Type B pancreatic cell (in vitro differentiated cells): ENCODE measurements at places on chromosomes 2 and 18.

GRCh38 chr18:78627551-78628346 lies 351.9 kb upstream of the SALL3 start:
- no peak for DNase-seq

GRCh38 chr2:218194880-218195279 lies 22.1 kb upstream of the ARPC2 start:
- no peak for DNase-seq

DNA sequence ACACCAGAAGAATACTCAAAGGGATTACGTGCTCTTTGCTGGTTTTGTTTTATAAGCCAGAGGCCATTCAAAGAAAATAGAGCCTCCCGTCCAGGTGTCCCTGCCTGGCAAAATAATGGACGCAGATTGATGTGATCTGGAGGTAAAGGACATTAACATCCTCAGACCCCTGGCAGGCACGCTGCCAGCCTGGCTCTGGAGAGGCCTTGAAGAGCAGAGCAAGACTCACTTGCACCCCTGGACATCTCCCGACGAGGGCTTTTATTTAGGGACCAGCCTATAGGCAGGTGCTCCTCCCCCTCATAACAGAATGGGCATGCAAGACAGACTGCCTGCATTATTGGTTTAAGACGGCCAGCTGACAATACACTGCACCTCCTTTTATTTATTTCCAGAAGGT lies 291.3 kb downstream of the BCL11A start:
- DNase-seq, result no peak

DNA sequence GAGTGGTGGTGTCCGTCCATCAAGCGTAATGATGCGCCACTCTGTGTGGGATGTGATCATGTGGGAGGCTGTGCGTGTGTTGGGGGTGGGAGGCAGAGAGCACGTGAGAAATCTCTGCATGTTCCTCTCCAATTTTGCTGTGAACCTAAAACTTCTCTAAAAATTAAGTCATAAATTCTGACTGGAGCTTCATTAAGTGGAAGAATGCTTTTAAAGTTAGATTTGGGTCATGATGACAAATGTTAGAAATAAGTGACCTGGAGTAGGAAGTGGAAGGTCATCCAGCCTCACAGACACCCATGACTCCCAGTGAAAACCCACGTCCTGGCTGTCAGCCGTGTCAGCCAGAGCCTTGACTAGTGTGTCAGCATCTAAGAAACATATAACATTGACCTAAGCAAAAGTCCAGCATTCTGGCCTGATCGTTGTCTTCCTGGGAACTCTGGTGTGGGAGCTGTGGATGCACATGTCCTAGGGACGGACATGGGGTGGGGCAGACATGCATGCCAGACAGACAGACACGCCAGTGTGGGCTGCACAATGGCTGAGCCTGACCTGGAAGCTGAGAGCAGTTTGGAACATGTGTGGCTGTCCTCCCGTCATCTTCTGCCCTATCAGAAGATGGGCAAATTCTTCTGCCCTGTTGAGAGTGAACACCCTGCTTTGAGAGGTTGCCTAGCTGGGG lies 245.6 kb downstream of the FAM210A start:
- no peak for DNase-seq

DNA sequence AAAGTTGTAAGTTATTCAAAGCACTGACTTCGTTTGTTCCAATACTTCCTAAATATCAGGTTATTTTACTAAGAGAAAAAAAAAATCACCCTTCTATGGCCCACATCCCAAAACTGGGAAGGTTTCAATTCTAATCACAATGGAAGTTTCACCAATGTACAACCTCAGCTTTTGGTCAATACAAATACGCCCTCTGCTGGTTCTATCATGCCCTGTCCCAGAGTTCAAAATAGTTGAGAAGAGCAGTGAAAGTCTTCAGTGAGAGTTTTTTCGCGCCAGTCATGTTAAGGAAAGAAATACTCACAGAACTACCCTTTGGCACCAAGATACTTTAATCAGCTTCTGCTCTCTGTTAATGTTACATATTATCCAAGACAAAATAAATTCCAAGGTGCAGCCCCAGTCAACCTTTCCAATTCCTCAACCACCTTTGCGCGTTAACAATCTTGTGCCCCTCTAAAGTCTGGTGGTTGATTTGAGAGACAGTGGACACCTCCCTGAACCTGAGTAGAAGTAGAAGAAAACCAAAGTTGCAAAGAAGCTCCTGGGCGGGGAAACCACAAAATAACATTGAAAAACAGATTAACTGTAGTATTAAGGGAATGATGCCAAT lies 59.9 kb downstream of the SUMO1 start:
- DNase-seq, result no peak

GRCh38 chr2:120957905-120958304 lies 222.2 kb downstream of the GLI2 start:
- no peak for DNase-seq

GRCh38 chr2:169050476-169051240 lies 18.7 kb upstream of the DHRS9 start:
- DNase-seq, result no peak

DNA sequence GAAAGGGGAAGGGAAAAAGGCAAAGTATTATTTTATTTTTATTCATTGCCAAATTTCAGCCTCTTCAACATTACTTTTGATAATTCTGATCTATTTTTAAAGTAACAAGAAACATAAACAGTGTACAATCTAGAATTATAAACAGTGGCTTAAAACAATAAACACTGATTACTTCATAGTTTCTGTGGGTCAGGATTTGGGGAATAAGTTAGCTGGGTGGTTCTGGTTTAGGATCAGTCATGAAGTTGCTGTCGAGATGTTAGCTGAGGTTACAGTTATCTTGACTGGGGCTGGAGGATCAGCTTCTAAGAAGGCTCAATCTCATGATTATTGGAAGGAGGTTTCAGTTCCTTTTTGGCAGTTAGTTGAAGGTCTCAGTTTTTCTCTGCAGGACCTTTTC lies 109.2 kb downstream of the SCN2A start:
- DNase-seq, result no peak

DNA sequence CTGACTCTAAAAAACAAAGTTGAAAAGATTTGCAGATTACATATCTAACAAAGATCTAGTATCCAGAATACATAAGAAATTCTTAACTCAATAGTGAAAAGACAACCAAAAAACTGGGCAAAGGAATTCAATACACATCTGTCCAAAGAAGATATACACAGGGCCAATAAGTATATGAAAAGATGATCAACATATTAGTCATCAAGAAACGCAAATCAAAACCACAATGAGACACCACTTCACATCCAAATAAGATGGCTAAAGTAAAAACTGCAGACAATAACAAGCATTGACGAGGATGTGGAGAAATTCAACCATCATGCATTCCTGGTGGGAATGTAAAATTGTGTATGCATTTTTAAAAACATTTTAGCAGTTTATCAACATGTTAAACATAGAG lies 256.0 kb downstream of the EIPR1 start:
- DNase-seq, result no peak

DNA sequence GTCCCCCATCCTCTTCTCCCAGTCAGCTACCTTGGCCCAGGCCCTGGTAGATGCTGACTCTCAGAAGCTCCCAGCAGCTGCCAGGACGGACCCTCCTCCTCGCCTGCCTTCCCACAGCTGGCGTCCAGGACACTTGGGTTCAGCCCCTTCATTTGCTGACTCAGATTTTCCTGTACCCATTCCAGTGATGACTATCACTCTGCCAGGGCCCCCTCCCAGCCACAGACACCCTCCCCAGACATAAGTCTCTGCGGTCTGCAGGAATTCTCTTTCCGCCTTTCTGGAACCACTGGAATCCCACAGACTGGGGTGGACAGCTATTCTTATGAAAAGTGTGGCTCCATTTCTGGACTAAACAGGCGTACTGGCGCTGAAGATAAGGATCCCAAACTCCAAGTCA lies 260.3 kb upstream of the EPAS1 start:
- DNase-seq, result no peak

GRCh38 chr2:37610638-37611289 lies 60.7 kb downstream of the CDC42EP3 start:
- DNase-seq, result no peak

DNA sequence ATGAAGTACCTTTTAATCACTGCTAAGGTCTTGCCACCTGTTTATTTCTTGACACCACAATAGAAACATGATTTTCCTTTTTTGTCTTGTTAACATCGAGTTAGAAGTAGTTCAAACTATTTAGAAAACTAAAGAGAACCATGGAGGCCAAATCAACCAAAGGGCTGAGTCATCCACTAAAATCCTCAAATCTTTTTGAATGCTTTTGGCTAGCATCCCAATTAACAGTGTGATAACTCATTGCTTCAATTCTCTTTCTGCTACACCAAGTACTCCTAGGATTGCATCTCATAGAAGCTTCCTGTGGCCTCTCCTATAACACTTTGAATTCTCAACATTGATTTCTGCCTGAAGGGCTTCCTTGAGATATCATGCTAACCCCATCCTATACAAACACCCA lies 159.9 kb upstream of the MMADHC start:
- DNase-seq, result no peak

DNA sequence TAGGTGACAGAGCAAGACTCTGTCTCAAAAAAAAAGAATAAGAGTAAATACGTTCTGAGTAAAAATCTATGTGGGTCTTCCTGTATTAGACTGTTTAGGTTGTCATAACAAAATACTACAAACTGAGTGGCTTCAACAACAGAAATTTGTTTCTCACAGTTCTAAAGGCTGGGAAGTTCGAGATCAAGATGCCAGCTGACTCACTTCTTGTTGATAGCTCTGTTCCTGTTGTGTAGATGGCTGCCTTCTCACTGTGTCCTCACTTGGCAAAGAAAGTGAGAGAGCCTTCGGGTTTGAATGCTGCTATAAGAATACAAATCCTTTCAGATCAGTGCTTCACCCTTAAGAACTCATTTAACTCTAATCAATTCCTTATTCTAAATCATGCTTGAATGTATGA lies 430.0 kb upstream of the VWC2L start:
- DNase-seq, result no peak

DNA sequence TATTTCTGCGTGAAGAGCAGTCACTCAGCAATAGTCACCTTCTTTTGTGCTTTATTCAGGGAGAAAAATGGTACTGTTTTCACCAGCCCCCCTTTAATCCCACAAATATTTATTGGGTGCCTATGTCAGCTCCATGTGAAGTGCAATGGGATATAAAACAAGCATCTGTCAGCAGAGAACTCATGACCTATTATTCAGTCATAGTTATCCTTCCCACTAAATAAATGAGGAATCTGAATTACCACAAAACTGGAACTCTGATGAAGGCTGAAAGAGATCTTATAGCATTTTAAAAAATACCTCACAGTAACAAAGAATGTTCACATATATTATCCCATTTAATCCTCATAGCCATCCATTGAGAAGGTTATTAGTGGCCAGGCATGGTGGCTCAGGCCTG lies 45.8 kb downstream of the DHX57 start:
- DNase-seq, result no peak

GRCh38 chr2:8538931-8539621 lies 142.8 kb upstream of the ID2 start:
- DNase-seq, result no peak

DNA sequence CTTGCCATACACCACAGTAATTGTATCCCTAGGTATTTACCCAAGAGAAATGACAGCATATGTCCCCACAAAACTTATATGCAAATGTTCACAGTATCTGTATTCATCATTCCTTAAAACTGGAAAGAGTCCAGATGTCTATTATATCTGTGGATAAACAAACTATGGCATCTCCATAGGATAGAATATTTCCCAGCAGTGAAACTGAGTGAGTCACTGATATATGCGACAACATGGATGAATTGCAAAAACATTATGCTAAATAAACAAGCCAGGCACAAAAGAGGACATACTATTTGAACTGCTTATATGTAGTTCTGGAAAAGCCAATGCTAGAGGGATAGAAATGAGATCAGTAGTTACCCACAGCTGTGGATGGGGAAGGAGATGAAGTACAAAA lies 359.4 kb upstream of the DSEL start:
- no peak for DNase-seq

- no peak for DNase-seq
These were observed 68.0 kb upstream of the RMP24 start for GRCh38 chr18:35904389-35905037.

DNA sequence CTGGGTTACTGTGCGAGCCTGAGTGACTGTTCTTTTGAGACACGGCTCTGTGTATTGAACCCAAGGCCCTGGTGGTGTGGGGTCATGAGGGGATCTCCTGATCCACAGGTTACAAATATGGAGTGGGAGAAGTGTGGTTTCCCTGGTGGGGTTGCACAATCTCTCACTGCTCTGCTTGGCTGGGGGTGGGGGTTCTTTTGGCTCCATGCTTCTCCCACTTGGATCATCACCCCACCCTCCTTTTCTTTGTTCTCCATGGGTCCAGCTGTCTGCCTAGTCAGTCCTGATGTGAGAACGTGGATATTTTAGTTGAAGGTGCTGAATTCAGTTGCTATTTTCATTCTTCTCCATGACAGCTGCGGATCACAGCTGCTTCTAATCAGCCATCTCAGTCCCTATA lies 37.8 kb downstream of the AGPS start:
- no peak for DNase-seq

DNA sequence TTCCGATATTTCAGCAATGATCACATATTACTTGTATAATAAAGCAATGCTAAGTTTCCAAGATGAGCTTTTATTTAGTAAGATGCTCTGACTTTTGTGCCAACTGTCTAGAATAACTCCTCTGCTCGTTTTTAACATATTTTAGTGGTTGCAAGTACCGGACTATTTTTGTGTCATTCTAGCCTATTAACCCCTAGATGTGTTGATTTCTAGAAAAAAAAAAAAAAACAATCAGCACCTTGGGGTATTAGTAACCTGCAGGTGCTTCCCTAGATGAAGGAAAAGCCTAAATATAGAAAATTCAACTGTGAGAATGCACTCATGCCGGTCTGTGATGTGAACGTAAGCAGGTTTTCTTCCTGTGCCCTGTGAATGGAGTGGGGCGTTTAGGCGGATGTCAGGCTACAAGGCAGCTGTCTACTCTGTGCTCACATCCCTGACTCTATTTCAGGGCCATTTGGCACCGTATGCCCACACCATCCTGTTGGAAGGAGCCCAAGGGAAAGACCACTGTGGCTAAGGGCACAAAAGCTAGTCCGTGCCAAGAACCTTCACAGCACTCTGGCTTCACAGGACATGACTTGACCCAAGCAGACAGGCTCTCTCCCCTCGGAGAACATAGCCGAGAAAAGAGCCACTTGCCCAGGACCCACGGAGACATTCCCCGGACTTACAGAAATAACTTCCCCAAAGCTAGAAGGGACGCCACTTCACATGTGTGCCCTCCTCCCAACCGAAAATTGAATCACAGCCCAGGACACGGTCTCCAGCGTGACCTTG lies 60.9 kb upstream of the AGAP1 start:
- DNase-seq, result no peak
